Stromal cell of bone marrow (primary cell): ENCODE measurements at places on chromosomes 11 and 22.

- DNase-seq = no peak
Measured at GRCh38 chr22:47018010-47018910, 255.8 kb downstream of the TBC1D22A start.

DNA sequence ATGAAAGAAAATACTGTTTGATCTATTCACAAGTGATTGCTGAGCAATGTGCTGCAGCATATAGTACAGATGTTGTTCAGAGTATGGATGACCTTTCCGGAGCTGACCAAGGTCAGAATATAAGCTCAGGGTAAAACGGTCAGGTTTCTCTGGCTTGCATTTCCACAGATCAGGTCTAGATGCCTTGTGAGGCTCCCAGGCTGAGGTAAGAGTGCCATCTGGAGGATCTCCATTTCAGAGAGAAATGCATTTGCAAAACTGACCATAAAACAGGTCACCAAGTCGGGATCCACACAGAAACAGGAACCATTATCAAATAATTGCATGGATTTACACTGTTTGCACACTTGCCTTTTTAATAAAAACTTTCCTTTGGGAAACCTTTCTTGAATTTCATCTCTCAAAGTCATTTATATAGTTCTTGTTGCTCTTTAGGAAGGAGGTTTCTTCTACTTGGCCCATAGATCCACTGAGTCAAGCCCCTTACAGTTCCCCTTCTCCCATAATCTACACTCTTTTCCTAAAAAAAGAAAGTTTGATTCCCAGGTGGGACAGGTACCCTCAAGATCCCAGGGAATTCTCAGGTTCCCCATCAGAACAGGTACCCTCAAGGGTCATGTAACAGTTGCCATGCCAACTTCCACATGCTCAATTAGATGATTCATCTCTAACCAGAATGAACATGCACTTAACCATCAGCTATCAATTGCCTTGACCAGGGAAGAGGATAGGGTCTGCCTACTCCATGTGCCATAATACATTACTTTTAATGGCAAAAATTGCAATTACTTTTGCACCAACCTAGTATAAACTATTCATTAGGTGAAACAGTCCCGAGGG lies 25.0 kb upstream of the TMPRSS5 start:
- peak; percentile 60 for DNase-seq

- DNase-seq = no peak
Measured at GRCh38 chr22:27726331-27726685, 75.2 kb downstream of the MN1 start.

DNA sequence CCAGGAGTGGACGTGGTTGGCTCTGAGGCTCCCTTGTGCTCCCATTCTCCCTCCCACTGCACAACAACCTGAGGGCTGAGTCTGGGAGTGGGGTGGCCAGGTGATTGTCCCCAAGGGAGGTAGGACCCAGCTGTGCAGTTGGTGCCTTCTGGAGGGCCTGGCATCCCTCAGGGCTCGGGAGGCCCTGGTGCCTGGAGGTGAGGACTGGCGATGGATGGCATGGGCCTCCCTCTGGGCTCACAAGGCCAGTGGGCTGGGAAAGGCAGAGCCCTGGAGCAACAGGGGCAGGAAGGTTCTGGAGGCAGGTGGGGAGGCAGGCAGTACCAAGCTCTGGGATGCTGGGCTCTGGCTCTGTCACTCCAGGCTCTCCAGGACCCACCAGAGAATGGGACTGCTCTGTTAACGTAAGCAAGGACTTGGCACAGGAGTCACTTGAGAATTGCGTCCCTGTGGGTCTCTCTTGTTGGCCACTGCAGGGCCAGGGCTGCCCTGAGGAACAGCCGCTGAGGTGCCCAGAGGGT lies 114.2 kb downstream of the KCNQ1OT1 start:
- DNase-seq = no peak

DNA sequence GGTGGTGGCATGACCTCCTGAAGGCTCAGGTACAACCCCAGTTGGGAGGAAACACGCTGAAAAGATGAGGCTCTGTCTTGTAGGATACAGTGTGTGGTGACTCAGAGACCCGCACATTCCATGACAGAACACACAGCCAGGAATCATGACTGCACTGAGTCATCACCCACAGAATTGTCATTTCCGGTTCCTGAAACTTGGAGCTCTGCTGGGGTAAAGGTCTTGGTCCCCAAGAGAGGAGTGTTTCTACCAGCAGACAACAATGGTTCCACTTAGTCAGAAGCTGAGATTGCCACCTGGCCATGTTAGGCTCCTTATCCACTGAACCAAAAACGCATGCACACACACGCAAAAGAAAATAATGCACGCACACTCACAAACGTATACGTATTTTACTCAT lies 31.5 kb upstream of the CYB5R3 start:
- DNase-seq = peak; percentile 97

GRCh38 chr11:10824888-10825287 lies 16.2 kb upstream of the EIF4G2 start:
- DNase-seq = no peak

GRCh38 chr11:65425971-65426838 lies 3.6 kb downstream of the NEAT1 start:
- DNase-seq = peak; percentile 37

- no peak for DNase-seq
Measured at GRCh38 chr22:24156141-24156912, 25.0 kb upstream of the SUSD2 start.

- DNase-seq = peak; percentile 18
Measured at GRCh38 chr11:65504674-65505465, 6.0 kb downstream of the MALAT1 start.

DNA sequence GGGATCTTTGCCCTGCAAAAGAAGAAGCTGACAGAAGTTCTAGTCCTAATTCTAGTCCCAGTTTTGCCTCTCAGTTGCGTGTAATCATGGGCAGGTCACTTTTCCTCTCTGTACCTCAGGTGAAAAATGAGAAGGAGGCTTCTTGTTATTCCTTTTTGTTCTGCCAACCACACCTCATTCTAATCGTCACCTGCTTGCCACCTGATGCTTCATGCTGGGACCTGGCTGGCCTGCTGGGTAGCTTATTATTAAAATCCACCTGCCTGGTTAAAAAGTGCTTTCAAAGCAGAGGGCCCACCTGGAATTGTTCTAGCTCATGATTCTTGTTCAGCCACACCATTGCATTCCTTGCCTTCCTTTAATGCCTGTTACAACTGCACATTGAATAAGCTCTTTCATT lies 8.4 kb upstream of the ALG8 start:
- no peak for DNase-seq

DNA sequence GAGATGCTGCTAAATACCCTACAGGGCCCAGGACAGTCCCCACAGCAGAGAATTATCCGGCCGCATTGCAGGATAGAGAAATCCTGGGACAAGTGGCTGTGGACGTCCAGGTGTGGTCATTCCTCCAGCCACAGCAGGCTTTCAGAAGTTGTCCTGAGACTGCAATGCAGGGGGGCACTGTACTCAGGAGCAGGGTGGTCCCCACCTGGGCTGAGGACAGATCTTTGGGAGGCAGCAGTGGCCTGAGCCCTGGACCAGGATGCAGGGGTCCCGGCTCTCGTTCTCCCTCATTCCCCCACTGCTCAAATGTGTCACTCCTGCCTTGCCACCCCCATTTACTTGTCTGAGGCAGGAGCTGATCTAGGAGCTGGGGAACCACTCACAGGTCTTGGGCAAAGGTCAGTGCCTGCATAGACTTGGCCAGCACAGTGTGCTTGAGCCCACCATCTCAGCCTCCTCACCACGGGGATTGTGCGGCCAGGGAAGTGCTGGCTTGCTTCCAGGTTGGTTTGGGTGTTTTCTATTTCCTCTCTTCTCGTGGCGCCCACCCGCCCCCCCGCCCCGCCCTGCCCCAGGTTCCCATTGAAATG lies 15.3 kb downstream of the LINC01488 start:
- DNase-seq = no peak

DNA sequence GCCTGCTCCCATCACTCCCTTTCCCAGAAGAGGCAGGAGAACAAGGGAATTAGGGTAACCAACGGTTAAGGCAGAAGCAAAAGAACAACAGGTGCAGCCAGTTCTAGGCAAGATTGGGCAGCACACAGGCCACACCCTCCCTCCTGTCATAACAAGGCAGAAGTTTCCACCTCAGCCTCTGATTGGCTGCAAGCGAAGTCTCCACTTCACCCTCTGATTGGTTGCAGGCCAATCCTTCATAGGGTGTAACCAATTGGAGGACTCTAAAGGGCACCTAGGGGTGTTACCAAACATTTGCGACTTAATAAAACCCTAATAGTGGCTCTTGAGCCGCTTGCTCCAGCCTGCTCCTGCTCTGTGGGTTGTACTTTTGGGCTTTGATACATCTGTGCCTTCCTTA lies 153.8 kb downstream of the CACNA1I start:
- DNase-seq = no peak

DNA sequence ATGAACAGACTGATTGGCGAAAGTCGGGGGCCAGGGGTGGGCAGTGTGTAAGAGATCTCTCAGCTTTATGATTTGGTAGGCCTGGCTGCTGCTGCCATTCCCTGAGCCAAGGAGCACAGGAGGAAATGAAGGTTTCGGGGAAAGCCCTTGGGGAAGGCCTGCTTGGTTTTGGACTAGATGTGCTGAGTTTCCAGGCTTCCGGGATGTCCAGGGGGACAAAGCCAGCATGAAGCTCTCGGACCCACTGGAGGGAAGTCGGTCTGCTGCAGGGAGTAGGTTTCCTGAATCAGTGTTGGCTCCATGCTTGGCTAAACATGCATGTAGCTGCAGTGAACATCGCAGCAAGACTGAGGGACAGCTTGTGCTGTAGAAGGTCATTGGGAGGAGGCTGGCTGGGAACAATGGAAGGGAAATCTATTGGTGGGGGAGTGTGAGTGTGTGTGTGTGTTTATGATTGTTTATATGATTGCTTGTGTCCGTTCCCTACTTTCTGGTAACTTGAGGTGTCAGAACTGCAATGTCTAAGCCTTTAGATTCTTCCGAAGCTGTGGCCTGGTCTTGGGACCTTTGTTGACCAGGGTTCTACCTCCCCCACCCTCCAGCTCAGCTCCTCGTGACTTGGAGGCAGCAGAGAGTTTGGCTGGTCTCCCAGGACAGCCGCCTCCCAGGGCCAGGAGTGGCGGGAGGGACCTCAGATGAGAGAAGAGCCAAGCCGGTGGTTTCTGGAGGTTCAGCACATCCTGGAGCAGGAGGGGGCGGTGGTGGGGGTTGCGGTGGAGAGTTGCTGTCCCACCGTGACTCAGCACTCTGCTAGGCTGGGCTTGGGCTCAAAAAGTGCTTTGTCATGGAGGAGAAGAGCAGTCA lies 4.0 kb upstream of the FTH1 start:
- peak; percentile 98 for DNase-seq

- DNase-seq = no peak
Measured at GRCh38 chr11:125663910-125664309, 16.7 kb downstream of the ACRV1 start.

DNA sequence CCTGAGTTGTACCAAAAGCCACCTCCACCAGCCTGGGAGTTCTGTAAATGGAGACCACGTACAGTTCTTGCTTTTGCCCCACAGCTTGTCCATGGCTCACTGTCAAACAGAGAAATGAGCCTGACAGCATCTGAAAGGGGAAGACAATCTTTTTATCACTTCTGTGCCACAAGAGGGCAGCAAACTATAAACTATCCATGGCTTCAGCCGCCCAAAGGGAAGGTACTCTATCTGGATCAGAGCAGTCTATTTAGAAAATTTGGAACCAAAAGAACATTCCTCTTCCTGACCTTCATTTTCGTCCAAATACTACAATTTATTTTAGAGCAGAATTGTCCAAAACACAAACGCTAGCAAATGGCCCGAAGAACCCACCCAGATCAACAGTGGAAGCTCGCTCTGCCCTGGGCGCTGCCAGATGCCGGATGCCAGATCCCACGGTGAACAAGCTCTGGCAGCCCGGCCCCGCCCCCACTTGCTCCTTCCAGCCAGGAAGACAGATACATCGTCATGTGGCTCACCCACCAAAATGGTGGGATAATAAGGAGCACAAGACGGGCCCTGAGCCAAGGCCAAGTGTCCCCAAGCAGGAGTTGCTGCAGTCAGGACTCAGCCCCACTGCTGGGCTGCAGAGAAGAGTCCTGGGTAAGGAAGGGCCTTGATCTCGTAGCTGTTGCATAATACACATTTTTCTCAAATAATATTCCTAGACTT lies 23.9 kb upstream of the SCGB1A1 start:
- DNase-seq = peak; percentile 81

DNA sequence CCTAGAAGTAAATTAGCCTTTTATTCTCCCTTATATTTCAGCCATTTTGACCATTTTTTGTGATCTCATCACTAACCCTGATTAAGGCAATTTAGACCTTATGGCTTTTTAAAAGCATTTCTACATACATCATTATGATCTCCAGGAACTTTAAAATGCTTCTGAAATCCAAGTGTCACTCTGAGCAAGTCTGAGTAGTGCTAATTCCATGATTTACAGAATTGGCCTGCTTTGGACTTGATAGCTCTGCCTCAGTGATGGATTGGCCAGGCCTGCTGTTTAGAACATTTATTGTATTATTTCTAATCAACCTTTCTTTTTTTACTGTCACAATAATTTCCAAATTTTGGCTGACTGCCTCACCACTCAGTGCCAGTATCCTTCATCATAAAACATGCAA lies 116.4 kb downstream of the KCNA4 start:
- no peak for DNase-seq

DNA sequence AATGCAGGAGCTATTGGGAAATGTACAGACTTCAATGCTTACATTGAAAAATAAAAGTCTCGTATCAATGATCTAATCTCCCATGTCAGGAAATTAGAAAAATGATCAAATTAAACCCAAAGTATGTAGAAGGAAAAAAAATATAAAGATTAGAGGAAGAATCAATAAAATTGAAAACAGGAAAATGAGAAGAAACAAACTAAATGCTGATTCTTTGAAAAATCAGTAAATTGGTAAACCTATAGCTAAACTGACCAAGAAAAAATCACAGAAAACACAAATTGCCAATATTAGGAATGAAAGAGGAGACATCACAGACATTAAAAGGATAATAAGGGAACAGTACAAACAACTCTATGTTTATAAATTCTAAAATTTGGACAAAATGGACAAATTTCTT lies 11.8 kb downstream of the OR2AT4 start:
- no peak for DNase-seq

- no peak for DNase-seq
Measured at GRCh38 chr22:31150615-31151014, 9.4 kb upstream of the RNF185 start.

DNA sequence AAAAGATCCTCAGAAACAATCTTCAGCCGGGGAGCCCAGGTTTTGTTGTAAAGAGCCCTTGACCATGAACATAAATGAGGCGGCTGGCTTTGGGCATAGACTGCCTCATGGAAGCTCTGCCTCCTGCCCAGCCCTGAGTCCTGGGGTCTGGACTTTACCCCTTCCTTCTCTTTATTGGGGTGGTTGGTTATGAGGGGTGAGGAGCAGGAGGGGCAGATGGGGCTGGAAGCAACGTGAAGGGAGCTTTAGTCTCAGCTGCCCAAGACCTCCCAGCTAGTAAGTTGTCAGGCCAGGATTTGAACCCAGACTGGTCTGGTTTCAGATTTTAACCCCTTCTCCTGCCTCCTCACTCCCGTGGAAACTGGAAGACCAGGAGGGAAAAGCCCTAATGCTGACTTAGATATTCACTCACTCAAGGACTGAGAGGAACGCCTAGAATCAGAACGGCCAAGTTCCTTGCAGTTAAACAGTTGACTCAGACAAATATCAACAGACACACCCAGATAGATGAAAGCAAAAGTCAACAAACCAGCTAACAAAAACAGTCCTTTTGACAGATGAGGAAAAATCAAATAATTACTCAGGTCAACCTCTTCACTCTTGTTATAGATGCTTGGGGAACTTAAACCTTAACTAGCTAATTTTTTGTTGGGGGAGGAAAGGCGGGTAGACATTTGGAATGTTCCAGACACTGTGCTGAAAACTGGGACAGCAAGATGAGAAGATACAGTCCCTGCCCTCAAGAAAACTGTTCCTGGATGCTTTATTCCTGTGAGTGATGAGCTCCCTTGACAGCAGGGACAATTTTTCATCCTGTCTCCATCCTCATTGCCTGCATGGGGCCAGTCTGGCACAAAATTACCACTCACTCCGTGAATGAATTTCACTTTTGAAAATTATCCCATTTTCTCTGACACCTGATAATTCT lies 20.8 kb upstream of the ARRB1 start:
- DNase-seq = peak; percentile 33
